ENCODE measurements at places on chromosomes 16 and 17.
A peak's percentile ranks its signal among the peaks of the same experiment; 100 is the strongest.

- DNase-seq = no peak
Measured at GRCh38 chr17:79162012-79162963, 87.7 kb downstream of the ENGASE start.

DNA sequence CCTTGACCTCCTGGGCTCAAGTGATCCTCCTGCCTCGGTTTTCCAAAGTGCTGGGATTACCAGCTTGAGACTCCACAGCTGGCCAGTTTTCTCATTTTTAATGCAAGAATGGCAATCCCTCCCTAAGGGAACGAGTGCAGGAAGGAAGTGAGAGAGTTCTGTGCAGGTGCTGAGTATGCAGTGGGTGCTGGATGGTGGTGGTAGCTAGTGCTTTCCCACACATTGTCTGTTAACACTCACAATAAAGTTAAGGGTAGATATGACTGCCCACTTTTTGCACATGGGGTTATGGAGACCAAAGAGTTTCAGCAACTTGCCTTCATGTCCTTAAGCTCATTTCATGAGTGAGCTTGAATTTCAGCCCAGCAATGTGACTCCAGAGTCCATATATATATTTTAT, 18.5 kb downstream of the RGS9 start:
- DNase-seq = no peak

GRCh38 chr16:12354296-12354833, 377.8 kb downstream of the SNX29 start:
- no peak for DNase-seq

DNA sequence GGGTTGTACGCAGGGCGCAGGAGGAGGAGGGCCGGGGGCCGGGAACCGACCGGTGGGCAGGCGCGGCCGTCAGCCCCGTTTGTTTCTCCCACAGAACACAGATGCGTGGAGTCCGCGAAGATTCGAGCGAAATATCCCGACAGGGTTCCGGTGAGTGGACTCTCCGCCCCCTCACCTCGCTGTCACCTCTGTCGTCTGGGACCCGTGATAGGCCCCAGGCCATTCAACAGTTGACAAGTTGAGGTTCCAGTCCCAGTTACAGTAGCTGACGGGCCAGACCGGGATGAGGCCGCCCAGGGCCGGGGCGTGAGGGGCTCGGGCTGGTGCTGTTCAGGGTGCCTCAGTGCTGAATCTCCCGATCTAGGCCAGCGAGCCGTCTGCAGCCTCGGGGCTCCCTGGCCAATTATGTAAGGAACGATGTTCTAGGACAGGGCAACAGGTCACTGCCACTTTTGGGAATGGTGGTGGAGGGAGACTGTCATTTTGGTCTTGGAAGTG, 628 bp downstream of the GABARAPL2 start:
- peak; percentile 24 for DNase-seq

- DNase-seq = no peak
Measured at GRCh38 chr17:65235284-65235683, 98.1 kb downstream of the RGS9 start.

- DNase-seq = no peak
Measured at GRCh38 chr17:44909681-44910144, 5.6 kb downstream of the GFAP start.

DNA sequence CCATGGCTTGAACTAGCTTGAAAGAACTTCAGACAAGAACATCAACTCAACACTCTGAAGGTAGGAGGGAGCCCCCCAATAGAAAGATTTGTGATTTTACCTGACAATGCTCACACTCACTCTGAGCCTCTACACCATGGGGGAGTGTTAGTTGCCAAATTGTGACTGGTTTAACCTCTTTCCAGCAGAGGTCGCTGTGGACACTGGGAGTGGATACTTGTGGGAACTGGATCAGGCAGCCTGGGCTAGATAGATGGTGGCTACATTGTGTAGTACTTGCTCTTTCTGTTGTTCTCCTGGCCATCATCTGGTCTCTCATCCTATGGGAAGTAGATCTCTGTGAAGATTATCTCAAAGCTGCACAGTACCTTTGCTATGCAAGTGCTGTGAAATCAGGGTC, 2.9 kb downstream of the SMPD3 start:
- DNase-seq = peak; percentile 42

GRCh38 chr17:42233994-42234393, 39.7 kb upstream of the GHDC start:
- no peak for DNase-seq
